ENCODE measurements at places on chromosomes 4 and X.

GRCh38 chr4:83132065-83132464 lies 17.5 kb upstream of the PLAC8 start:
- DNase-seq: no peak

DNA sequence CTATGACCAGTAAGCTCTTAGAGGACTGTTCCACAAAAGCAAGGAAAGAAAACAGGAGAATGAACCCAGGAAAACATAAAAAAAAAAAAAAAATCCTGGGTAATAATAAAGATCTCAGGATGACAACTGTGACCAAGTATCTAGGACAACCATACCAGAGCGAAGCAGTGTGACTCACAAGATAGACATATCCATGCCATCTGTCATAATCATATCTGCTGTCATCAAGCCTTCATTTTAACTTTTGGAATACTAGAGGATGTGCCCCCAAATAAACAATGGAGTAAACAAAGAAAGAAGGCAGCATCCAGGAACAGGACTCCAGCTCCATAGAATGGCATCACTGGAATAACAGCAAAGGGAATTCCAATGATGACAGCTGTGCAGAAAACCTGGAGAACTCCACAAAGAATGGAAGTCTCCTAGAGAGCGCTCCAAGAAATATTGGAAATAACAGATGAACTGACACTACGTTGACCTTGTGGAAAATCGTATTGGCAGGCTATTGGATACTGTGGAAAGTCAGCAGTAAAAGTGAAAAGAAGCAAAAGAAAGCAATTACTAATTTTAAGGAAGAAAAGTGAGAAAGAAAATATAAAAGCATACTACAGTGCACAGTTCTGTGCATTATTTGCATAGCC lies 35.3 kb downstream of the HPGDS start:
- DNase-seq: no peak

DNA sequence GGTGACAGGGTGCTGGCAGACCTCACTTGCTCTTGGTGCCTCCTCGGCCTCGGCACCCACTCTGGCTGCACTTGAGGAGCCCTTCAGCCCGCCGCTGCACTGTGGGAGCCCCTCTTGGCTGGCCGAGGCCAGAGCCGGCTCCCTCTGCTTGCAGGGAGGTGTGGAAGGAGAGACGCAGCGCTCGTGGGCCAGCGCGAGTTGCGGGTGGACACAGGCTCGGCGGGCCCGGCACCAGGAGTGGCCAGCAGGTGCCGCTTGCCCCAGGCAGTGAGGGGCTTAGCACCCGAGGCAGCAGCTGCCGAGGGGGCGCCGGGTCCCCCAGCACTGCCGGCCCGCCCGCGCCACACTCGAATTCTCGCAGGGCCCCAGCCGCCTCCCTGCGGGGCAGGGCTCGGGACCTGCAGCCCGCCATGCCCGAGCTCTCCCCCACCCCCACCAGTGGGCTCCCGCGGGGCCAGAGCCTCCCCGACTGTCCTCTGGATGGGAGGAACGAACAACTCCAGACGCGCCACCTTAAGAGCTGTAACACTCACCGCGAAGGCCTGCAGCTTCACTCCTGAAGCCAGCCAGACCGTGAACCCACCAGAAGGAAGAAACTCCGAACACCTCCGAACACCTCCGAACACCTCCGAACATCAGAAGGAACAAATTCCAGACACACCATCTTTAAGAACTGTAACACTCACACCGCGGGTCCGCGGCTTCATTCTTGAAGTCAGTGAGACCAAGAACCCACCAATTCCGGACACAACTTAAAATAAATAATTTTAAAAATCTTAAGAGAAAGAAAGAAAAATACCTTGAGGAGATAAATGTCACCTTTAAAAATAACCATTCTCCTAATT lies 311.1 kb upstream of the SLC7A11 start:
- DNase-seq: no peak

DNA sequence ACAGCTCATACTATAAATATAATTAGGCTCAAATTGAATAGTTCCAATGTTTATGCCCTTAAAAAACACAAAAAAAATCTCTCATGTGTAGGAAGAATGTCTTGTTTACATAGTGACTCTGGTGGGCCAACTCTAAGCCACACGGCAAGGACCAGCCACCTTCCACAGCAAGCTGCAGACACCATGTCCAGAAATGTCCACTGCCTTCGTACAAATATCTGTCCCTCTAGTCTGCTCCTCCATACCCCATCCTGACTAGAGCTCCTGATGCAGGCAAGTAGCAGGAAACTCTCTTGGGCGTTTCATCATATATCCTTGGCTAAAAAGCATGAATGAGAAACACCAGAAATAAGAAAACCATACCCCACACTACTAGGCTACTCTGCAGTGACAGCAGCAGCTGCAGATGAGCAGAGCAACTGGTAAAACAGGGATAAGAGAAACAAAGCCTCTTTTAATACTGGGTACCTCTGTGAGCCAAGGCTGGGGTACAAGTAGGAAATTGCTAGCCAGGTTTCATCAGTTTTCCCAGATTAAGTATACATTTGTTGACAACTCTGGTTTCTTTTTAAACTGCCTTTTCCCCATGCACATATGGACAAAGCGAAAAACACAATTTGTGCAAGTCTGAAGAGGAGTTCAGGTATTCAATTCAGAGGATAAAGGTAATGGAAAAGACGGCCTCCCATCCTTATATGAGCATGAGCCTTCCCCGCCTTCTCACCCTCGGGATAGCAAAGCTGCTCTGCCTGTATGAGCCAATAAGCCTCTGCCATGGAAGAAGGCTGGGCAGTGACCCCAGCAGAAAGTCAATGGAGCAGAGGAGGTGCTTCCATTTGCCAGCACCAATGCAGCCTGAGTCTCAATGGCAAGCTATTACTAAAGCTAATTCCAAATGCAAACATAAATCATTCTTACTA lies 245.4 kb downstream of the DCLK2 start:
- no peak for DNase-seq

DNA sequence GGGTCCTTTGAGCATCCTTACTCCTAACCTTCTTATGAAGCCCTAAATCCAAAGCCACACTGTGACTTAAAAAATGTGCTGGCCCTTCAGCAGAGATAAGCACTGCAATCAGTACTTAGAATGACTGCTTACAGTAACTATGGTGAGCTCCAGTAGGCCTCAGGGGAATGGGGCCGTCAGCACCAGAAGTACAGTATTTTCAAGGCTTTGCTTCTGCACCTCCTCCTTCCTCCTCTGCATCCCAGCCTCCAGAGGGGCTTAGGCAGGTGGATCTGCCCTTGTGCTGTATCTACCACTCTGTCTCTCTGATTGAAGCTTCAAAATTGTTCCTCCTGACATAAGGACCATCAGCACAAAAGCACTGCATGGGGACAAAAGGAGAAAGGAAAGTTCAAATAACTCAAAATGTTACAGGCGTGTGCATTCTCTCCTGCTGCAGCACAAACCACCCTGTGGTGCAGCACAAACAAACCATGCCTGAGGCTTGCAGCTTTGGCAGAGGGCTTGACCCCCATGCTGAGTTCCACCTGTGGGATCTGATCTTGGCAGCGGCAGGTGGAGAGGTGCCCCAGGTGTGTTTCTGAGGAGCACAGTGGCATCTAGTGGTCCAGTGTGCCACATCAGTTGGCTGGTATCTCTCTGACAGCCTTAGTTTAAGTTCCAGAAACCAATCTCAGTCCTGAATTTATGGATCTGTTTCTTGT lies 164.7 kb downstream of the SOWAHB start:
- DNase-seq: peak; percentile 89

GRCh38 chrX:20529301-20529700 lies 262.6 kb upstream of the RPS6KA3 start:
- DNase-seq: no peak

- peak; percentile 36 for DNase-seq
Observed at GRCh38 chr4:25180524-25181131, 20.4 kb upstream of the SEPSECS start.

- no peak for DNase-seq
Observed at GRCh38 chrX:31893525-31893924, 821.7 kb upstream of the FTHL17 start.

GRCh38 chr4:91734682-91735081 lies 569.1 kb upstream of the GRID2 start:
- no peak for DNase-seq

GRCh38 chrX:39310891-39311290 lies 509.6 kb downstream of the MID1IP1 start:
- no peak for DNase-seq

- no peak for DNase-seq
Observed at GRCh38 chr4:110733901-110734300, 111.0 kb upstream of the PITX2 start.

GRCh38 chrX:15749642-15750610 lies 11.9 kb downstream of the CA5B start:
- no peak for DNase-seq

DNA sequence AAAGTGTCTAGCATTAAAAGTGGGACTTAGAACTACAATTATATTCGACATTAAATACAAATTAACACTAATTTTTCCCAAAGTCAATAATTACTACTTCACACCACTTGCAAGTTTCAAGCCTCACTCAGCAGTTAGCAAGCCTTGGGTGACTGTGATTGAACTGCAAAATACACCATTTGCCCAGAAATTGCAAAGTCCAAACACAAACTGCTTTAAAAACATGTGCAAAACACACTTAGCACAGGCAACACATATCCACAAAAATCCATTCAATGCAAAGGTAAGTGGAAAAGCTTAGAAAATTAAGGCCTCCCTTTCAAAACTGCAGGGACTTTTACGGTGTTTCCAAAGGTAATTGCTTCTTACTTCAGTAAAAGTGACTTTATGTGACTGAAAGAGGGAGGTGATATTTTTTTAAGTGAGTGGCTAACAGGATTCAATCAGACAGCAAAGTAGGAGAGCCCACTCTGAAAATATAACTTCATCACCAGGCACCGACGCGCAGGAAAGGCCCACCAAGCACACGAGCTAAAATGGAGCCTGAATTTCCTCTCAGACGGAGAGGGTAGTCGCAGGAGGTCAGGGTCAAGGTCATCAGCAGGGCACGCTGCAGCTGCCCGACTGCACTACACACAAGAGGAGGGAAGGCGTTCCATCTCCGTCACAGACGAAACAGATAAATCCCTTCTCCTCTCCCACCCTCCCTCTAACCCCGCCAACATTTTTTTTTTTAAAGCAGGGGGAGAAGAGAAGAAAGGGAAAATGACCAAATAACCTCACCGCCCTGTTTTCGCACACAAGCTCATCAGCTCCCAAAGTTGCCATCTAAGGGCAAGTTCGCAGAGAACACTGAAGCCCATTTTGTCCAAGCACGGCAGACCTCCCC lies 3.1 kb downstream of the ZNF827 start:
- peak; percentile 23 for DNase-seq

GRCh38 chrX:112808007-112808406 lies 32.6 kb downstream of the AMOT start:
- no peak for DNase-seq

DNA sequence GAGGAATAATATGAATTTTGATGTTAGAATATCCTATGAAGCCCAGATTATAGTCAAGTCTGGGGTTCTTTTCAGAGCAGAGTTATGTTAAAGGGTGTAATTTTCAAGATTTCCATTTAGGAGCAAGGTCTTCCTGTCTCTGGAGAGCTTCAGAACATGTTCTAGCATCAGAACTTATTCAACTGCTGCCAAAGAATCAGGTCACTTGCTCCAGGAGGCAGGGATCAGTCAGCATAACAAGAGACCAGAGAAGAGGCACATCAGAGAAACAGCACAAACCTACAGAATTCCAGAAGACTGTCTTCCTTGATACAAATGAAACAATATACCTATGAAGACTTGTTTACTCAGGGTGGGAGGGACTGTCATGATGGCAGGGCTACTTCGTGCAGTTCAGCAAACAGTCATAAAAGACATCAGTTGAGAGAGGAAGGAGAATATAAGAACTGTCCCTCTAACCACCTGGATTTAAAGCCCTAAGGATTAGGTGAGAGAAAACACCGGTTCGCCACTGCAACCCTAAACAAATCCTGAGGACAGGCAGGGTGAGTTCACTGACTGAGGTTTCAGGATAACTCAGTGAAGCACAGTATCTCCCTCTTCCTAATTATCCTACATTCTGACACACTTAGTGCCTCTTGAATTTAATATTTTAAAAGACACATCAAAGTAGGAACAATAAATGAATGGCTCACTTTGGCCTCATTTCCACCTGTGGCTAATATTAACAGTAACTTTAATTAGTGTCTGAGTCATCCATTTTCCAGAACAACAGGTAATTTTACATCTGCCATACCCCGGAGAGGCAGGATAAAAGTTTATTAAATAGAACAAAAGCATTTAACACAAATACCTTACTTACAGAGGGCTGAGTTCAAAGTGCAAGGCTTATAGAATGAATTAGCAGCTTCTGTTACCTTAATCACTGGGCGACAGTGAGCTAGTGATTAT lies 93.0 kb downstream of the HDAC8 start:
- no peak for DNase-seq

GRCh38 chr4:115334736-115335411 lies 221.5 kb upstream of the NDST4 start:
- DNase-seq: no peak

GRCh38 chr4:182143086-182143821 lies 99.9 kb upstream of the TENM3 start:
- DNase-seq: no peak

GRCh38 chr4:107577743-107578142 lies 142.3 kb downstream of the PAPSS1 start:
- DNase-seq: no peak

DNA sequence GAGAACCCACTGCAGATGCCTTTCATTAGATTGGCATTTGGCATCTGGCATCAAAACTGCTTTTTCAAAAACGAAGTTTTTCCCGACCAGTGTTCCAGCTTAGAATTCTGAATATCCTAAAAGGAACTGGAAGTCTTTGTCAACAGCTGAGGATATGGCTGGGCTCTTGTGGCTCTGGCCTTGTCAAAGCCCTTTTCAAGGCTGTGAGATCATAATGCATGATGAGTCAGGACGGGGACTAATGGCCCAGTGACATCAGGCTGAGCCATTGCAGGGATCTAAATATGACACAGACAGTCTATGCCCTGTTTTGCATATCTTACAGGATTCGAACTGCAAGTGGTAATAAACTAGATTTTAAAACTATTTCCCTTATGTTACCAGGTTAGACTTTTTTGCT lies 306.4 kb downstream of the PTTG2 start:
- no peak for DNase-seq

GRCh38 chrX:71103110-71103983 lies 3.2 kb downstream of the CXorf65 start:
- no peak for DNase-seq

DNA sequence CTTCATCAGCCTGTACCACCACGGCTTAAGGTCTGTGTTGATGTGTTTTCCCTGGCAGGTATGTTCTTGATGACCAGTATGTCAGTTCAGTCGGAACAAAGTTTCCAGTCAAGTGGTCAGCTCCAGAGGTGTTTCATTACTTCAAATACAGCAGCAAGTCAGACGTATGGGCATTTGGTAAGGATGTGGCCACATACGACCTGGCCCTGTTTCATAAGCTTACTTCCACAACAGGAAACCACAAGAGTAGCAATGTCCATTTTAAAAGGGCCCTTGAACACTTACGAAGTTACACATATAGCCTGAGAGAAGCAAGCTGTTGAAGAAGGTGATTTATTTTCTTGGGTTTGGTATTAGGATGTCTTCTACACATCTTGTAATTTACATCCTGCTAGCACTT lies 46.1 kb downstream of the BMX start:
- no peak for DNase-seq

- DNase-seq: peak; percentile 27
Observed at GRCh38 chr4:71009890-71010588, 16.6 kb downstream of the DCK start.

Measured in NCI-H2081 (cell line).